ENCODE measurements at places on chromosomes 2 and 18.

- DNase-seq: no peak
These were observed 92.5 kb downstream of the SP3 start for GRCh38 chr2:173872714-173873113.

DNA sequence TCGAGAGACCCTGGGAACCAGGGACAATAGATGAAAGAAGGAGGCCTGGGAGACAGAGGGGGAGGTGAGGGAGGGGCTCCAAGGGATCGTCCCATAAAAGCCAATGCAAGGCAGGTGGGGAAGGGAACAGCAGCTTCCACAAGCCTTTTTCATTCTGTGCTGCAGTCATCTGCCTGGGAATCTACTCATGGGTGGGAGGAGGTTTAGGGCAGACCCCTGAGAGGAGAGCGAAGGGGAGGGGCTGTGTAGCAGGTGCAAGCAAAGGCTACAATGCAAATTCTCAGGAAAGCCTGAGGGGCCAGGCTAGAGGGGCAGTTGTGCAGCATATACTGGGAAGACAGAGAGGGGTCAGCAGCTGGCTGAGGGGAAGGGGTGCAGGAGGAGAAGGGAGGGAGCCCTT lies 135.4 kb downstream of the SETBP1 start:
- DNase-seq: no peak

- DNase-seq: no peak
These were observed 82.8 kb upstream of the RPL31 start for GRCh38 chr2:100919316-100919715.

DNA sequence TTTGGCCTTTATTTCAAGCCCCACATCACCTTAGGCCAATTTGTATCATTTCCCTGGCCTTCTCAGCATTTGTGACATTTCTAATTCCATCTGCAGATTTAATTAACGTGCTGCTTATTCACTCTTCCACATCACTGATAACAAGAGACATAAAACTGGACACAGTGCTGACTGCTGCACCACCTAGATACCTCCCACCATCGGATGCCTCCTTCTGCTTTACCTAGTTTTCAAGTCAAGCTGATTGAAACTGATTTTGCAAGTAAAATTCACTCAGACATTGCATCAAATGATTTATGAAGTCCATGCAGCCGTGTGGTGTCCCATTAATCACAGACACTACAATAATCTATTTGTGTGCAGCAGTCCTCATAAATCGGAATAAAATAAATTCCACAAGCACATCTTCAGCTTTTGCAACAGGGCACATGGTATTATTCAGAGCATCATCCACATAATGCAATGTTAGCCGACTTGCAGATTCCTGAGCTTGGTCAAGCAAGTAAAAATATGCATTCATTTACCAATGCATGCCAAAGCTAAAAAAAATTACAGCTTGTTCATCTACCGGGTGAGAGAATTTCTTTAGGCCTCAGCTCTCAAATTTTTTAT lies 15.9 kb upstream of the CRIM1 start:
- DNase-seq: no peak

DNA sequence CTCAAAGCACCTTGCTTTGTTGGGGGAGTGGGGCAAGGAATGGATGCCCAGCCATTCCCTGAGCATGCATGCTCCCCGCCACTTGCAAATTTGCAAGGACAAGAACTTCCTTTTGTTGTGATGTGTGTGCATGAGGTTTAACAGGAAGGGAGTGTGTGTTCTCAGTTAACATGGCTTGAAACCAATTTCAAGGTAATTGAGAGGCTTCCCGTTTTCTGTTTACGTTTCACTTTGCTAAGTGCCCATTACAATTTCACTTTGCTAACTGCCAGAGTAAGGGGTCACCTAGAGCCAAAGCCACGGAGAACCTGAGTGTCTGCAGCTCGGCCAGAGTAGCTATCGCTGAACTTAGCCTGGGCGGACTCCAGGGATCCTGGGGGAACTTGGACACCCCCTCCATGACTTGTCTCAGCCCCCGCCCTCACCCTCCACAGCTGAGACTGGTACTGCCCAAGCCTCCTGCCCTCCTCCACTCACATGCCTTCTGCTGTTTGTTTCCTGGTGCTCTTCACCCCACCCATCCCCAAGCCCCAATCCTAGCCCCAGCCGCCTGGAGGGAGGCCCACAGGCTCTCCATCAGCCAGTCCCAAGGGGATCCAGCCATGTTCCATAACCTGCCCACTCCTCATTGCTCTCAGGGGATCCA lies 53.6 kb upstream of the LAPTM4A start:
- no peak for DNase-seq

- no peak for DNase-seq
These were observed 27.8 kb upstream of the SLC9A2 start for GRCh38 chr2:102591491-102592045.

DNA sequence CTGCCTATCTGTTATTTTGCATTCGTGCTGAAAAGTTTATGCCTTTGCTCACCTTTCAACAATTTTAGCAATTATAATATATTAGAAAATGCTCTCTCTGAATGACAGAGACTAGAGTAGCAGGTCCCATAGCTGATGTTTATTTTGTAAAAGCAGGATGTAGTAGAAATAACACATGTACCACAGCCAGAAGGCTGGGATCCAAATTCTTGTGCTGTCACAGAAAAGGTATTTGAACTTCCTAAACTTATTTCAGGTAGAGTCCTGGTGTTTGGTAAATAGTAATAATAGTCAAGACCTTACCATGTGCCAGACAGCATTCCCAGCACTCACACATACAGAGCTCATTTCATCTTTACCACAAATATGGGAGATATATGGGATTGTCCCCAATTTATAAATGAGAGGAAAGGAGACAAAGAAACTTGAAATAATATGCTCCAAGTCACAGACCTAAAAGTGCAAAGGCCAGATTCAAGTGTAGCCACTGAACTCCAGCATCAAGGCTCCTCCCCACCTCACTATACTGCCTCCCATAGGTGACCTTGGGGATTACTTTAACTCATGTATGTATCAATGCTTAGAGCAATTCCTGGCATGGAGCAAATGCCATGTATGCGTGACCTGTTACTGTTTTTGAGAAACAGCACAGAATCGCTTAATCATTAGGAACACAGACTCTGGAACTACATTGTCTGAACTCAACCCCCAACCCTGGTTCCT lies 284.7 kb upstream of the RAB12 start:
- no peak for DNase-seq
